ENCODE measurements at places on chromosomes 5 and 9.

DNA sequence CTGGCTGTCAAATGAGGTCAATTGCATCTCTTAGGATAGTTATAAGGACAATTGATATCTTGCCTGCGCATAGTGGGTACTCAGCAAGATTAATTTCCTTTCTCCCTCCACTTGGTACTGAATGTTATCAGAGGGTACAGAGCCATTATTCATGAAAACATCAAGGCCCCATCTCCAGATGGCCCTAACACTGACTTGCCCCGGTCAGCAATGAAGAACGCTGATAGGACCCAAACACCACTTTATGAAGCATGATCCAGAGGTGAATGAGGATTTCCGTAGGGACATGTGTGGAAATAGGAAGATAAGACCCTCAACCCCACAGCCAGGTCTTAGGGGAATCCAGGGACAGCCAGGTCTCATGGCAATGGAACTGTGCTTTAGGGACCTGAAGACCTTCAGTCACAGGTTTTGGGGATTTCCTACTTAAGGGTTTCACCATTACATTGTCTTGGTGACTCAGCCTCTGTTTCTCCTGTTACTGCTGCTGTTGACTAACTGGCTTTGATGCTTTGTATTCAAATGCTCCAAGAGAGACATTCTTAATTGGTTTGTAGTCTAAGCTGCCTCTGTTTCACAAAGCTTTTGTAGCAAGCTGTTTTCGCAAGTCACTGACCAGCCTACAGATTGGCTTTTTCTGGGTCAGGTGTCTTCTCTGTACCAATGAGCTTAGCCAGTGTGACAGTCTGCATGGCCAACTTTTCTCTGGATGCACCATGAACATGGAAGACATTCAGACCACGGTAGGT, 35.3 kb upstream of the IQGAP2 start:
- no peak for DNase-seq

DNA sequence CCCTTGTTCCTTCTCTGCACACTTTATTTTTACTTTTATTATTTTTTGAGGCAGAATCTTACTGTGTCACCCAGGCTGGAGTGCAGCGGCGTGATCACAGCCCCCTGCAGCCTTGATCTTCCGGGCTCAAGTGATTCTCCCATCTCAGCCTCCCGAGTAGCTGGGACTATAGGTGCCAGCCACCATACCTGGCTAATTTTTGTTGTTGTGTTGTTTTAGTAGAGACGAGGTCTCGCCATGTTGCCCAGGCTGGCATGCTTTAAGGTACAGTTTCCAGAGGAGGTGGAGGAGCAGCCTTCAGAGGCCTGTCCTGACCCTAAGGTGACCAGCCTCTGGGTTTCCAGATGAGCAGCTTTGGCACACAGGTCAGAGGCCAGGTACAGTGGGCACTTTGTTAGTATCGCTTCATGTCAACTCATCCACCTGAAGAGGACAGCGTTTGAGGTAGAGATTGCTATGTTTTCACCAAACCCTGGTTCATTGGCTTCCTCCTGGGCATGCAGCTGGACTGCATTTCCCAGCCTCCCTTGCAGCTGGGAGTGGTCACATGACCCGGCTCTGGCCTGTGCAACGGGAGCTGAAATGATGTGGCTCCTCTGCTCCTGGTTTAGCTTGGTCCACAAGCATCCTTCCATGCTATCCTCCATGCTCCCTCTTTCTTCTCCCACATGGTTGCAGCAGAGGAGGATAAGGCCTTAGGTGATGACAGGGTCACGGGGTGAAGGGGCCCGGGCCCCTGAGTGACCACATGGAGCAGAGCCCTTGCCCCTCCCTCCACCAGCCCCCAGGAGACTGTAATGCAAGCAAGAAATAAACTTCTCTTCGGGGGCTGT, 139.3 kb upstream of the IER5L start:
- DNase-seq: no peak

GRCh38 chr5:18553269-18553668, 919.0 kb downstream of the TAF11L14 start:
- no peak for DNase-seq

DNA sequence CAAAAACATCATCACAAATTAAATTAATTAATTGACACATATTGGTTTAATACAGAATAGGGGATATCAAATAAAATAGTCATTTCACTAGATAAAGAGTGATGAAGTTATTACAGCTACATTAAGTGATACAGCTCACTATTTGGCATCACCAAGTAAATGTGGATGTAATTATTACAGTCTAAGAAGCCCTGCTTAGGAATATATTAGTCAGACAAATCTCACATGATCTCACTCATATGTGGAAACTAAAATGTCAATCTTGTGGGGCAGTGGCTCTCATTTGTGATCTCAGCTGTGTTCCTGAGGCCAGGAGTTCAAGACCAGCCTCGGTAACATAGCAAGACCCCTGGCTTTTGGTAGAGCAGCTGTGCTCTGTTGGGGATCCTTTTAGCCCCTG, 233.4 kb upstream of the RGMB start:
- no peak for DNase-seq

DNA sequence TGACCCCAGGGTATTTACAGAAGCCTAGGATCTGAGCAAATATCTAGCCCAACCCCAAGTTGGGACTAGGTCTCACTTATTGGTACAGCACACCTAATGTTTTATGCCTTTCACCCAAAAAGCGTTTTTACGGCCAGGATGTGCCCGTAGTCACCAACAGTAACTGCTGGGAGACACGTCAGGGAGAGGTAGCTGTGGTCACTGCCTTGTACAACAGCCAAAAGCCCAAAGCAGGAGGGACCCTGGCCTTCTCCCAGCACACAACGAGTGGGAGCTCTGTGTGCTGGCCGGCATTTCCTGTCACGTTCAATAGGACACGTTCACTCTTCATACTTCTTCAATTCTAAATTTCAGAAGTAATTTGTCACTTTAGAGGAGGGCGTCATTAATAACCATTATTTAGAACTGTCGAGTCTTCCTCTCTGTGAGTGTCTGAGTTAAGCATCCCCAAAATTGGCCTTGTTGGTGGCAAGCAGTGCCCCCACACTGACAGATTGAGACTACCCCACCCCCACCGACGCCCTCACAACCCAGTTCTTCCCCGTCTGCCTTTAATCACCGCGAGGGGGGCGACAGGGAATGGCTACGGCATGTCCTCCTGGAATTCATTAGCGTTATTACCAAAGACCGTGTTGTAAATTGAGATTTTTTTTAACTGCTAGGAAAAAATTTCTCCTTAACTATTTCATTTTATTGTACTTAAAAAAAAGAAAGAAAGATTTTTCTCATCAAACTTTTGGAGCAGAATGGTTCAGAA, 80.7 kb downstream of the MVB12B start:
- DNase-seq: no peak

DNA sequence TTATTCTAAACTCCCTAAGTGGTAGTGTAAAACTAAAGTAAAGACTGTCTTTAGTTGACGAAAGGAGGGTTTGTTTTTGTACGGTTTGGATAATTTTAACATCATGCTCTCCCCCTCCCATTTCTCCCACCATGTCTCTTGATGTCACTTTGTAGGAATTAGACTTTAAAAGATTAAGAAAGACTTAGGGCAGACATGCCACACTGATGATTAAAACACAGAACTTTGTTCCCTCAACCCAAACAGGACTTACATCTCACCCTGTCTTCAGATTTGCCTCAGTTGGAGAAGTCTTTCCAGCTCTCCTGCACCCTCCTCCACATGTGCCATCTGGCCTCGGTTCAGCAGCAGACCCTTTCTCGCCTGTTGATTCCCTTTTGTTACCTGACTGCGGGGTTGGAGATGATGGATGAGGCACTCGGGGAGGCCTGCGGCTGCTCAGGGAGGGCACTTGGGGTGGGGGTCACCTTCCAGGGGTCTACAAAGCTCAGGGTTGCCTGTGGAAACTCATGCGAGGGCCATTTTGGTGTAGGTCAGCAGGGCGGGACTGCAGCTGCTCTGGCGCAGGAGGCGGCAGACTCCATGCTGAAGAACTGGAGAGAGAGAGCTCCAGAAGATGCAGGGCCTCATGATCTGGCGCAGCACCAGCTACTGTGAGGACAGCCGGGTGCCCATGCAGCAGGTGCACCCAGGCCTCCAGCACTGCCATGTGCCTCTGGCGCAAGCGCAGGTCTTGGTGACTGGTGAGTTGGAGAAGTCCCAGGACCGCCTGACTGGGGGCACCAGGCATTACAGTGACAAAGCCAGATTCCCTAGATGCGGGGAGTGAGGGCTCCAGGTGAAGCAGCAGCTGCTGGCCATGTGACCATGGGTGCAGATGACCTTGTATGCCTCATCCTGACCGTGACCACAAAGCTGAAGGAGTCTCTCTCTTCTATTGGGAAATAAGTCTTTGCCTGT, 24.5 kb upstream of the EXOC3 start:
- DNase-seq: no peak

GRCh38 chr5:124980163-124980941, 233.9 kb upstream of the ZNF608 start:
- no peak for DNase-seq

Measured in mucosa of descending colon (tissue), 3 donors.